Cerebellar nuclear complex (tissue), 1 donor: ENCODE measurements at places on chromosomes 16 and 17.

- DNase-seq, result no peak
Observed at GRCh38 chr16:30354423-30355143, 525 bp downstream of the CD2BP2 start.

DNA sequence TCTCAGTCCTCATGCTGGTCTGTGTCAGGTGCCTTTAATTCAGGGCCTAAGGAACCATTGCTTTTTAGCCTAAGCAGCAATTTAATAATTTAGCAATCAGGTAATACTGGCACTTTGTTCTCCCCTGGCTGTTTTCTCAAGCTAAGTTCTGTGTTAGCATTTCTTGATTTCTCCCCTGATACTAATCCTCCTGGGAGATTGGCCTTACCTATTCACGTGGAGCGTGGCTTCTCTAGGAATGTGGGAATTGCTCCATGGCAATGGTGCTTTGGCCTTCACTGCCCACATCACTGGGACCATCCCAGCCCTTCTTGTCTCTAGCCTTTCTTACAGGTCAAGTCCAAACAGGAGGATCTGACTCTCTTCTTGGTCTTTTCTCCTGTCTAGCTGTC is 55.7 kb downstream of the ZNRF1 start:
- DNase-seq, result no peak

DNA sequence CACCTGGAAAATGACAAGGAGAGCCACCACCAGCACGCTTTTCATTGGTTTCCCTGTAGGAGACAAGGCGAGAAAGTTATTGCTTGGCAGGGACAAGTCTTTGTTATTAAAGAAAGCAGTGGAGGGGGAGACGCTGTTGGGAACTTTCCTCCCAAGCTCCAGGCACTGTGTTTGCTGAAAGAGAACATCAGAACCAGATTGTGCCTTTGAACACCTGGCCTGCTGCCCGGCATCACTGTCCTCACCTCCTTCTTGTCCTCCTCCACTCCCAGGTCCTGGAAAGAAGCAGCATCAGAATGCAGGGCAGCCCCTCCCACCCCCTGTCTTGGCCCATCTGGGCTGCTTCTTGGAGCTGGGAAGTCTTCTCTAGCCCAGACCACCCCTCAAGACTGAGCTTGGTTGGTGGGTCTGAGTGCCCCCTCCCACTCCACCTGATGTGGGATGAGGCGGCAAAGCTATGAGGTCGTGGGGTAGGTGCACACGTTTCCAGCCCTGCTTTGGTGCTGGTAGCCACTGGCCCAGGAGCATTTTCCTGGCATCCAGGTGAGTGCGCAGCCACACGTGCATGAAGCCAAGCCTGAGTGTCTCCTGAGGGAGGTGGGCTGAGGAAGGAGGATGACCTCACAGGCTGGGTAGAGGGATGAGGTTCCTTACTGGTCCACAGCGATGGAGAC is 6.2 kb downstream of the CCR7 start:
- DNase-seq, result no peak

DNA sequence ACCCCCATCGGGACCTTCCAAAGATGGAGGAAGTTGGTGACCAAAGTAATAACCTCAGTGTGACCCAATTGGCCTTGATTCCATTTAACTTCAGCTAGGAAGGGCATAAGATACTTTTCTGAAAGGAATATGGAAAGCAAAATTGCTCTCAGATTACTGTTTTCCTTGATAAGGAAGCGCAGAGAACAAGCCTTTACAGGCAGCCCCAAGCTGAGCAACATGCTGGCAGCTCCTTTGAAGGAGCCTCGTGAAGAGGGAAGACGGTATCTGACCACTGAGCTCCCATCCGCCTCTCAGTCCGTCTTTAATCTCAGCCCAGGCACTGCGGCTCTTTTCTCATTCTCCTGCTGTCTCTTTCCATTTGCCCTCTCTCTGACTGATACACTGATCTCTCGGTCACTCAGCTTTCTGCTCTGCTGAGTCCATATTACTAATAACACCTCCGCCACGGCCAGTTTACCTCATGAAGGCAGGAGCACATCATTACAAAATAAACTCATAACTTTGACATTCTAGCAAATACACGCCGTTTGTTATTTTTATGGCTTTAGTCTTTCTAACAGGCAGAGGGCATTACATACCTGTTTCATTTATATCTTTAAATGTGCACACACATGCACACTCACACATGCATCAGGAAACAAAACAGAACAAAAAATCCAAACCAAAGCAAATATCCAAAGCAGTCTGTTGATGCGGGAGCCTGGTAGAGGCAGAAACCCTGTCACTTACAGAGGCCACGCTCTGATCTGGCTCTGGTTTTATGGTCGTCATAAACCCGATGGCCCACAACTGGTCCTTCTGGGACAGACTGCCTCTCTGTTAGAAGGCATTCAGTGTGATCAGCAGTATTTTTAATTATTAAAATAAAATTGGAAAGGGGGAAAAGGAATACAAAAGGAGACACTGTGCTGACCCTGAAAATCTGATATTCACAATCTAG is 183.2 kb downstream of the AATF start:
- no peak for DNase-seq

DNA sequence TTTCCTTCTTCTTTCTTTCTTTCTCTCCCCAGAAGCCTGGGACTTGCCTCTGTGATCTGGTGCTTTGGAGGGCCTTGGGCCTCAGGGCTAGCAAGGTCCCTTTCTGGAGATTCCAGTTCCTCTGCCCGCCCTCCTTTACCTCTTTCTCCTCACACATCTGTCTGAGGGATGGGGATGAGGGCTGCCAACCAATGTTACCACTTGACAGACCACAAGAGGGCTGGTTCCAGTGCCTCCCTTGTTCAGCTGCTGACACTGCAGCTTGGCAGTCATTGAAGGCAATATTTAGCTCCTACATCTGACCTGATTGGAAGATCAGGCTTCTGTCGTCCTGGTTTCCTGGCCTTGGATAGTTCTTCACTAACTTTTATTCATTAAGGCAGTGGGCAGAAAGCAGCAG is 3.6 kb upstream of the ZNF652 start:
- no peak for DNase-seq

GRCh38 chr16:1036166-1036565 is 36.4 kb upstream of the SSTR5 start:
- DNase-seq, result no peak

DNA sequence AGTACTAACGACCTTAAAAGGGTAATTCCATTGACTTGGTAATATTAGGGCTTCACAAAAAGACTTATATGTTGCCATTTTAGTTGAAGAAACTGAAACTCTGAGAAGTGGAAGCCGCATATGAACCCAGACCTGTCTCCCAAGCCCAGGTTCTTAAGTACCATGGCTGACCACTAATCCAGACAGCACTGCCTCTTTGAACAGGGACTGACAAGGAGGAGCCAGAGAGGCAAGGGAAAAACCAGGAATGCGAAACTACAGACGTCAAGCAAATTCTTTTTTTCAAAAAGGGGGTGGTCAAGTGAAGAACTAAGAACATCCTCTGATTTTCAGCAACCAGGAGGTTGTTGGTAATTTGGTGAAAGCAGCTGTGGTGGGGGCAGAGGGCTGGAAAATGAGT is 15.2 kb downstream of the CYB5D1 start:
- DNase-seq, result no peak
